ENCODE measurements at places on chromosomes 3 and 15.

DNA sequence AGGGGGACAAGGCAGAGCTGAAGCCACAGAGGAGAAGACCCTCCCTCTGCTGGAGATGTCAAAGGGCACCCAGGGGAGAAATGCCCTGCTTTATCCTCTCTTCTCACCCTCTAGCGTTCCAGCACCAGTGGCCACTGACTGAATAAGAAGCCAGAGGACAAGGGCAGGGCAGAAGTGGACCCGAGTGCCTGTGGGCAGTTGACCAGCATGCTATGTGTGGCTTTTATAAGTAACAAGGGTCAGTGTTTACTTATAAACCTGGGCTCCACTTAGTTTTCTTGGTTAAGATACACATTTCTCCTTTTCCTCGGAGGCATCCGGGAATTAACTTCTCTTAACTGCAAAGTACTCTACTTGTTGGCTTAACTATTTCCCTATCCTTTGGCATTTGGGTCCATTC is 13.3 kb upstream of the HDAC11 start:
- DNase-seq, result no peak

GRCh38 chr3:99248913-99249312 is 347.4 kb upstream of the DCBLD2 start:
- no peak for DNase-seq

GRCh38 chr3:111796566-111796965 is 62.5 kb upstream of the PHLDB2 start:
- no peak for DNase-seq

GRCh38 chr15:75195122-75195765 is 6.4 kb upstream of the C15orf39 start:
- no peak for DNase-seq

DNA sequence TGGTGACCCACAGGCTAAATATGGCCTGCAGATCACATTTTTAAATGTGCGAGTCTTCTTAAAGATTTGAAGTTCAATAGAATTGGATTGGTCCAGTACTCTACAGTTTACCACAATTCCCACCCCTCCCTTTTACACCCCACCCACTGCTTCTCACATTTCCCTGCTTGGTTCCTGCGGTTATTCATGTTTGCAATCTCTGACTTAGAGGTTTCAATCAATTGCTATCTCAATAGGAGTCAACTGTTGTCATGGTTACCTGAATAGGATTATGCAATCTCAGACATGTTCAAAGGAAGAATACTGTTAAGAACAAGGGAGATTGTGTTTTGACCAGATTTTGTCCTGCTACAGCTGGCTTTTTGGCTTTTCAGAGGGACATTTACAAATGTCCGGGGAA is 4.9 kb upstream of the C3orf49 start:
- DNase-seq, result no peak

DNA sequence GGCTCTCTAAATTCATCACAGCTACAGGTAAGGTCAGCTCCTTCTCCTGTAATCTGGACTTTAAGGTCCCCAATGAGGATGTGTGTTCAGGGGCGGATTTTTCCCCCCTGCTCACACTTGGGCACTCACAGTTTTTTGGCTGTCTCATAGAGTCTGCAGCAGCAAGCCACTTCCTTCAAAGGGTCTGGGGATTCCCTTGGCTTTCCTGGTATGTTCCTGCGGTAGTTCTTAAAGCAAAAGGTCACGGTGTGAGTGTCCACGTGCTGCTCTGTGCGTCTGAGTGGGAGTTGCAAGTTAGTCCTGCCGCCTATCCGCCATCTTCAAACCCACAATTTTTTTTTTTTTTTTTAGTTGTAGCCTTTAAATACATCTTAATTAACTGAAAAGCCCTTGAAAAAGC is 15.4 kb upstream of the CFAP20DC start:
- peak; percentile 80 for DNase-seq

- DNase-seq, result no peak
Observed at GRCh38 chr3:99716463-99716995, 78.1 kb downstream of the COL8A1 start.

- DNase-seq, result no peak
Observed at GRCh38 chr3:9553948-9554513, 409 bp upstream of the LHFPL4 start.

- no peak for DNase-seq
Observed at GRCh38 chr3:8166014-8166413, 335.6 kb upstream of the LMCD1 start.

DNA sequence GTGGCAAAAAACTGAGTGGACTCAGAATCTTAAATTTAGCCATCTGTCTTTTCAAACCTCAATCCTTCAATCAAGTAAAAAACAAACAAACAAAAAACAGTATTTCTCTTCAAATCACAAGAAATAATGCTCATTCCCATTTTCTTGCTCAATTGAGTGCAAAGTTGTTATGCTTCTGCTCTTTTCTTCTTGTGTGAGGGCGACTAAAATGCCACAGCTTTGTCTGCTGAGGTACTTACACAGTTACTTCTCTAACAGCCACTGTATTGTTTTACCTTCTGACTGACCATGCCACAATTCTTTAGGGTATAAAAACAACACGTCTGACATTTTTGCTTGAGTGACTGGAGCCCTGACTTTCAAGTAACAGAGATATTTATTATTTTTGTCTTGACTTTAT is 617.4 kb downstream of the NAALADL2 start:
- DNase-seq, result no peak

GRCh38 chr3:195548501-195548900 is 5.4 kb upstream of the PPP1R2 start:
- DNase-seq, result no peak

DNA sequence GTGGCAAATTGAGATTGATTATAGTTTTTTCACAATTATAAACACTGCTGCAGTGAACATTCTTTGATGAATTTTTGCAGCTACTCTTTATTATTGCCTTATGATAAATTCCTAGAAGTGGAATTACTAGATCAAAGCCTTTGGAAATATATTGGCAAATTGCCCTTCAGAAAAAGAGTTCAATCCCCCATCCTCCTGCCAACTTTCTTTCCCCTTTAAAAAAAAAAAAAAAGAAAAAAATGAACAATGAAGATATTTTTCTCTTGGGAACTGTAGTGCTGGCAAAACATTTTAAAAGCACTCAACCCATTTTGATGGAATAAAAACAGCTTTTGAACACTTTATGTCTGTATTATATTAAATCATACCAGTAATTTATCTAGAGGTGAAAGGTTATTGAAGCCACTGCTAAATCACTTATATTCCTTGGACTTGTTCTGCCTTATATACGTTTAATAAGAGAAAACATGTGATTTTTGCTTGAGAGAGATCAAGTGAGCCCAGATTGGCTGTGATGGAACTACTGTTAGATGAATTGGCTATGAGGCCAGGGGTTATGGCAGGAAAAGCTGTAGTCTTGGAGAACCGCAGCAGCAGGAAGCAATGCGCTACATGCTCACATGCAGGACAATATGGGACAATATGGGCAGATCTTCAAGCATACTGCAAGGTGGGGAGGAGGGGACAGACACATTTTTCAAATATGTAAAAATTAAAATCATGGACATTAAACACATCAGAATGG is 212.8 kb upstream of the C2CD4B start:
- no peak for DNase-seq

DNA sequence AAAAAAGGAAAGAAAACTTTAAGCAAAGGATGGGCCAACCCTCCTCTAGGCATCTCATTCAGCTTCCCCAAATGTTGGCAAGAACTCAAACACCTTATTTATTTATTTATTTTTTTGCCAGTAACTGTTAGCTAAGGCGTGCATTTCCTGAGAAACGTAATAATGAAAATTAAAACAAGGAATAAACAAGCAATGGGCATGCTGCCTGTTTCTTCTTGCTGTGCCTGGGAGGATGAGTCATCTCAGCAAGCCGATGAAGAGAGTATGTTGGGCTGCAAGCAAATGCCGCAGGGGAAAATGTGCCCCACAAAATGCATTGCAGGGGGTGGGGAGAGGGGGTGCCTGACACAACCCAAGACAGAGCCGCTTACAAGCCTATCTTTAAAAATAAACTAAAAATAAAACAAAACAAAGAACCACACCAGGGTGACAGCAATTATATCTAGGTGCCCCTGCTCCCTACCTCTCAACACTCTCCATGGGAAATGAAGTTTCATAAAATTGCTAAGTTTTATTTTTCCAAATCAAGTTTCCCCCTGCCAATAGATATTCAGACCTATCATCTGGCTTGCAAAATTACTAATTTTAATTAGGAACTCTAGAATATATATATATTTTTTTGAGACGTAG is 40.3 kb downstream of the EIF4E3 start:
- no peak for DNase-seq

GRCh38 chr15:78838489-78838888 is 27.2 kb upstream of the ADAMTS7 start:
- no peak for DNase-seq

DNA sequence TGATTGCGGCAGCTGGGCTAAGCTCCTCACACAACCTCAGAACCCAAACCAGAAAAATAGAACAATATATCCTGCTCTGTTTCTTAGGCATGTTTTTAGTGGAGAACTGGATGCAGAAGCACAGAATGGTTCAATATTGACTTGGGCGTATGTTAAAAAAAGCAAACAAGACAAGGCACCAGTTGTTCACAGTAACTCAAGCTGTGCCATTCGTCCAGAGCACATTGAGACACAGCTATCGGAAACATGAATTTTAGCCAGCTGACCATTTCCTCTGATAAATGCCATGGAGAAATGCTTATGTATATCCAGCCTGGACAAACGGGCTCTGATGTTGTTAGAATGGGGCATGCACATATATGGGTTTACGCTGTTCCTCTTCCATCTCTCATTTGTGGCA is 129.2 kb upstream of the PDZRN3 start:
- no peak for DNase-seq

GRCh38 chr3:147318900-147319299 is 87.4 kb downstream of the ZIC4 start:
- no peak for DNase-seq

- peak; percentile 37 for DNase-seq
Observed at GRCh38 chr3:72099326-72100079, 314.6 kb upstream of the PROK2 start.

DNA sequence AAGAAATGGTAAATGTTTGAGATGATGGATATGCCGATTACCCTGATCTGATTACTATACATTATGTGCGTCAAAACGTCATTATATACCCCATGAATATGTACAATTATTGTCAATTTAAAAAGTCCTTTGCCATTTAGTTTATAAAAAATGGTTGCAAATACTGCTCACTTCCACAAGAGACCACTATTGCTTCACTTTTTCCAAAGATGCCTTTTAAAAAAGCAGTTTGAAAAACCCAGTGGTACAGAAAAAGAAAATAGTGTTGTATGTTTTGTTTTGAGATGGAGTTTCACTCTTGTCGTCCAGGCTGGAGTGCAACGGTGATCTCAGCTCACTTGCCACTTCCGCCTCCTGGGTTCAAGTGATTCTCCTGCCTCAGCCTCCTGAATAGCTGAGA is 39.3 kb downstream of the EDEM1 start:
- peak; percentile 48 for DNase-seq

- no peak for DNase-seq
Observed at GRCh38 chr3:190676481-190676880, 162.6 kb downstream of the IL1RAP start.

DNA sequence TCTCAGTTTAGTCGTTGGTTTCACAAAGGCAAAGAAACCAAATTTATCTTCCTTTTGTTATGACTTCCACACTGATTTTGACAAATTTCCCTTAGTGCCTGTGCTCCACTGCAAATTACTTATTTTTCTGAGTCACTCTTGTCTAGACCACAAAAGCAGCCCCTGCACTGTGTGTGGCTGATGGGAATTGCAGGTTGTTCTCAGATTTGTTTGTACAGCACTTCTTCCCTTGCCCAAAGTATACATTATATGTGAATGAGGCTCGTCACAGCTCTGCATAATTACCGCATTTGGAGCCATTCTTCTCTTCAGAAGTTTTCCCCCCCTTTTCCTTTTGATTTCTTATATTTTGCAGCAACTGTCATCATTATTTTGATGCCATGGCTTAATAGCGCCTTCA is 354.2 kb upstream of the IL12A start:
- DNase-seq, result no peak

GRCh38 chr3:152060701-152061100 is 187.3 kb downstream of the SUCNR1 start:
- DNase-seq, result no peak

DNA sequence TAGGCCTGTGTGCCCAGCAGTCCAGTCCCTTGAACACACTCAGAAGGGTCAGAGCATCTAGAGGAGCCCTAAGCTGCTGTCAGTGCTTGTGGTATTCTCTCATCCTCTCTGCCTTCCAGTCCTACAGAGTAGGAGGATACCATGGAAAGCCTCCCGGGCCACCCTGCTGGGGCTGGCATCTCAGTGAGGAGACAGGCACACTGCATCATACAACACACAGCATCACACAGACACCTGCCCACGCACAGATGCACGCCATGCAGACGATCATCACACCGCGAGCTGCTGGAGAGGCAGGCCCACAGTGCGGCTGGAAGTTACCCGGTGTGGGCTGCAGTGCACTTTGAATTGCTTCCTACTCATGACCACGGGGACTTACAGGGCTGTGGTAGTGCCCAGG is 15.2 kb downstream of the GABRA5 start:
- DNase-seq, result no peak

- no peak for DNase-seq
Observed at GRCh38 chr3:12454076-12454815, 30.0 kb upstream of the TSEN2 start.

DNA sequence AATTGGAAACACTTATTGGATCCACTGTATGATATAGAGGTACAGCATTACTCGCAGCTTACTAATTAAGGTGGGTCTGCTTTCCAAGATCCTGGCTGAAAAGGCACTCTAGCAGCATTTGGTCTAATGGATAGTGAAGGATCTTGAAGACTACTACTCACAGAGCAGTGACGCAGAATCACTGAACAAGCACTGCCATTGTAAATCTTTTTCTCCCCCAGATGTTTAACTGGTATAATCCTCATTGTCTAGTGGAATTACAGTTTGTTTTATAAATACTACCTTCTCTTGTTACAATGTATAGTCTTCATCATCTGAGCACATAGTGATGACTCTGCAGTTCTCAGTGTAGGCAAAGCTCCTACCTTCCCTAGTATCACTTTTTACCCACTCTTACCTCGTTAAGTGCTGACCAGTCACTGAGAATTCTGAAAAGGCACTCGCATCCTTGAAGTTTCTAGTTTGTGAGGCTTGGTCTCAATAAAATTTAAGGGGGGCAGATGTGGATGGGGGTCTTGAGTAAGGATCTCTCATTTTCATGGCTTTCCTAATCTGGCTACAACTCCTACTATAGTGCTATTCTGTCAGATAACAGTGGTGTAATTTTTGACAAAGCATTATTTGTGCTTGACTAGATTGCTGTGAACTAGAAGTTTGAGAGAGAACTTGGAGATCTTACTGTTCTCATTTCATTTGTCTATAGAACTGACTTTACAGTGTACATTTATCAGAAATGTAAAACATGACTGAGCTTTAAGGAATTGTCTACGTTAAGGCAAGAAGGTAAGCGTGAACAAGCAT is 23.2 kb downstream of the MAPK6 start:
- DNase-seq, result no peak

All from GM12865 (cell line).